Vein endothelial cell (primary cell): ENCODE measurements at places on chromosomes 2 and 18. TPM values are rescaled to one million over a fixed set of nuclear protein-coding genes. Genes with fewer than 3 reads are reported as not detected.

Gene NOL4
- total RNA-seq, result 0.29 TPM in 1 of 2 replicates, not detected in the other

Gene PLGLB2
- 1.5 and 2.0 TPM in 2 replicates for total RNA-seq

Gene IL36RN
- not detected in 2 replicates for total RNA-seq

Gene TOGARAM2
- 0.10 TPM in 1 of 2 replicates, not detected in the other for total RNA-seq

Gene SLC39A6
- 19.6 and 23.4 TPM in 2 replicates for total RNA-seq

Gene KCNJ13
- total RNA-seq, result not detected in 2 replicates

Gene CABLES1
- 55.9 and 103 TPM in 2 replicates for total RNA-seq

Gene CCT4
- total RNA-seq, result 181 and 191 TPM in 2 replicates

Gene ASB18
- total RNA-seq, result not detected in 2 replicates

Gene TMEFF2
- total RNA-seq, result under 0.01 TPM in 1 of 2 replicates, not detected in the other

Gene MYOM1
- total RNA-seq, result under 0.01 and 0.10 TPM in 2 replicates

Gene GNAL
- total RNA-seq, result under 0.01 and 1.1 TPM in 2 replicates

Gene SLC38A11
- not detected in 2 replicates for total RNA-seq

Gene COQ10B
- 25.8 and 28.9 TPM in 2 replicates for total RNA-seq

Gene WDPCP
- total RNA-seq, result 5.4 and 7.5 TPM in 2 replicates

Gene COL3A1
- 6.2 and 11.0 TPM in 2 replicates for total RNA-seq
